ENCODE measurements at places on chromosomes 4 and X.
A peak's percentile ranks its signal among the peaks of the same experiment; 100 is the strongest.

GRCh38 chr4:83062739-83063138, 27.8 kb downstream of the COPS4 start:
- no peak for DNase-seq

DNA sequence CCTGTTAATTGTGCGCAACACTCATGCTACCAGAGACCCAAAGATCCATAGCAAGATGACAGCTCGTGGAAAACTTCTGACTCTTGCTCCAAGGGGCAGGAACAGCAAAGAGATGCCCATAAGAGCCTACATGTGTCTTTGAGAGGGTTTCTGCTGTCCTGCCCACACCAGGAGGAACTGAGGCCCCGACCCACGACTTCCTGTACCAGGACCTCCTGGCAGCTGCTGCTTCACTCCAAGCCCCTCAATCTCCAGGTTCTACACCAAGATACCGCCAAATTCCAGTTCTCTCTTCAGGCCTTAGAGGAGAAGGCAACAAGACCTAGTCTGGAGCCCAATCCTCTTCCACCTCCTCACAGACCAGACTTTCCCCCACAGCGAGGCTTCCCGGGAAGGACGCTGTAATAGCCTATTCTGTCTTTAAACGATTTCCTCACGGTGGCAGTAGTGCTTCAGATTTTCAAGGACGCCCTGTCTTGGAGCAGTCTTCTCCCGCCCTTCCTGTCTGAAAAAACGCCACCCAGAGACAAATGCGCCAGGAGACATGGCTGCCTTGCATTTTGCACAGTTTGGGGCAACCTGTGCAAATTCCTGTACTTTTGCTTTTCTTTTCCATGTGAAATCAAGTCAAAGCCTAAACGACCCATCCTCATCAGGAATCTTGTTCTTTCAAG, 230.2 kb upstream of the STK26 start:
- no peak for DNase-seq

GRCh38 chr4:120622601-120623000, 299.9 kb downstream of the PRDM5 start:
- no peak for DNase-seq

DNA sequence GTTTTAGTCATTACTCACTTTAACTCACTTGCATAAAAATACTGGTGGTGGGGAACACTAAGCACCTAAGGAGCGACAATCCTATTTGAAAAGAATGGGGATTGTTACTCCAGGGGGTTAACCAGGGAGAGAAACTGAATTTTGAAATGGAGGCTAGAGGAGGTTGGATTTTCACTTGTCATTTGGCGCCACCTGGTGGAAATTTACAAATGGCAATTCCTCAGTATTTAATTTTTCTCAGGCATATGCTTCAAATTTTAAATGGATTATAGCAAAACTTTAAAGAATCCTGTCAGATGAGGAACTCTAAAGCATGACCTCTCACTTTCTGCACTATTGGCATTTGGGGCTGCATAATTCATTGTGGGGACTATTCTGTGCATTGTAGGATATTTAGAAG, 2.7 kb upstream of the GEMIN8 start:
- DNase-seq, result peak; percentile 48

DNA sequence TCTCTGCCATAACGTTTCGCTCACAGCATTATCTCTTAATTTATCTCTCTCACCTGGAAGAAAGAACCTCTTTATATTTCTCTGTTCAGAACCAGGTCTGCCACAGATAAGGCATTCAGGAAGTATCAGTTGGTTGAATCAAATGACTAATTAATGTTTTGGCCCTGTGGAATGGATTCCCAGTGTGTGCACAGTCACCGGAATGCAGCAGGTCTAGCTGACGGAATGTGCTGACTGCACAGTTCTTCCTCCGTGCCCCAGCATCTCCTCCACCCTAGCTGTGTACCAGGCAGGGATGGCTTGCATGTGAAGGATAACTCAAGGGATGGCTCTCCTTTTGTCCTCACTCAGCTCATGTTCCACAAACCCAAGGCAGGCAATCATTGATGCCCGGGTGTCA, 141.8 kb upstream of the MSX1 start:
- DNase-seq, result no peak

- DNase-seq, result no peak
Observed at GRCh38 chrX:12770440-12770839, 20.8 kb upstream of the PRPS2 start.

GRCh38 chr4:41670530-41670929, 78.0 kb downstream of the PHOX2B start:
- DNase-seq, result no peak

DNA sequence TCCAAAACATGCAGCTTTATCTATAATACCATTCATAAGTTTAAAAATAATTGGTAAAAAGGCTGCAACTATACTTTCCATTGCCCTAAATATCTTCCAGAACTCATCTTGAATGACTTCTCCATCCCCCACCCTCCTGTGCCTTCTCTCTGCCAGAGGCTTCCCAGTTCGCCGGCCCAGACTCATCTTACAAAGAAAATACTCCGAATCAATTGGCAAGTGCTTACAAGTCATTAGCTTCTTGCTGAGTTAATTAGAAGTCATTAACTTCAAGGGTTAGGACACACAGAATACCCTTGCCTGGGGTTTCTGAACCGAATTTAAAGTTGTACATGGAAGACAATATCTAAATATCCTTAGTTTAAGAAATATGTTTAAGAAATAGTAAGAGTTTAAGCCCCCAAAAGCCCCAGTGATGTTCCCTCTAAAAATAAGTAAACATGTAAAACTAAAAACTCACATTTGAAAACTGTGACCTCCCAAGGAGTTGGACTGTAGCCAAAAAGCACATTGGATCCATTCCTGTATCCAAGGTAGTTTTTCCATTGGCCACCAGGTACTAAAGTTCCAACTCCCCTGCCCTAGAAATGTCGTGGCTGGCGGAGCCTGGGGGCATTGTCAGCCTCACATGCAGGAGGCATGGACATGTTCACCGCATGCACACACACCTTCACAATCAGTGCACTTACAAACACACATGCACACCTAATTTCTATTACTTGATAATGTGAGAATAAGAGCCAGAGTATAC, 535.2 kb upstream of the FAT1 start:
- no peak for DNase-seq

GRCh38 chr4:39529534-39529933, 2.3 kb upstream of the UGDH start:
- DNase-seq, result no peak

- no peak for DNase-seq
Observed at GRCh38 chr4:114282937-114283336, 303.5 kb upstream of the ARSJ start.

DNA sequence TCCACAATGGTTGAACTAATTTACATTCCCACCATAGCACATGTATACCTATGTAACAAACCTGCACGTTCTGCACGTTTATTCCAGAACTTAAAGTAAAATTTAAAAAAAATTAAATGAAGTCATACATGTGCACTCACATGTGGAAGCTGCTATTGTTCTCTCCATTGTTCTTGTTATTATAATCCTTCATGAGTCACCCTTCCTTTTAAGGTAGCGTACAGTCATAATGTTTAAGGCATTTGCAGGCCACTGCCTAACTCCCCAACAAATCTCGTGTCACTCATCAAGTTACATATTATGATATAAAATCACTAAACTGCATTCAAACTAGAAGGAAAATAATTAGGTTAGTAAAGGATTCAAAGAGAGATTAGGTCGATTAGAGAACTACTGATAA, 63.6 kb downstream of the SLC7A11 start:
- DNase-seq, result no peak

DNA sequence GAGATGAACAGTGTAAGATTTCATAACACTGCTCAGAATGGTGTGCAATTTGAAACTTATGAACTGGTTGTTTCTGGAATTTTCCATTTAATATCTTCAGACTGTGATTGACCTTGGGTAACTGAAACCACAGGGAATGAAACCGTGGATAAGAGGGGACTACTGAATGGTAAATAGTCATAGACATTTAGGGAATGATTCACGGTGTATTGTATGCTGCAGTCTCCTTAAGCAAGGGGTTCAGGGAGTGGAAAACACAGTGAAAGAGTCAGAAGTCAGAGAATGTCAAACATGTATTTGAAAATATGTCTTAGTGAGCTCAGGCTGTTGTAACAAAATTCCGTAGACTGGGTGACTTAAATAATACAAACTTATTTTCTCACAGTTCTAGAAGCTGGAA, 398.2 kb upstream of the DIPK2B start:
- DNase-seq, result no peak

- peak; percentile 55 for DNase-seq
Observed at GRCh38 chr4:108172231-108172752, 3.6 kb upstream of the LEF1 start.

GRCh38 chrX:70231666-70232065, 2.8 kb upstream of the AWAT1 start:
- no peak for DNase-seq

GRCh38 chrX:139811942-139812629, 104.1 kb upstream of the MCF2 start:
- no peak for DNase-seq

GRCh38 chr4:115781528-115782146, 668.2 kb upstream of the NDST4 start:
- DNase-seq, result no peak

DNA sequence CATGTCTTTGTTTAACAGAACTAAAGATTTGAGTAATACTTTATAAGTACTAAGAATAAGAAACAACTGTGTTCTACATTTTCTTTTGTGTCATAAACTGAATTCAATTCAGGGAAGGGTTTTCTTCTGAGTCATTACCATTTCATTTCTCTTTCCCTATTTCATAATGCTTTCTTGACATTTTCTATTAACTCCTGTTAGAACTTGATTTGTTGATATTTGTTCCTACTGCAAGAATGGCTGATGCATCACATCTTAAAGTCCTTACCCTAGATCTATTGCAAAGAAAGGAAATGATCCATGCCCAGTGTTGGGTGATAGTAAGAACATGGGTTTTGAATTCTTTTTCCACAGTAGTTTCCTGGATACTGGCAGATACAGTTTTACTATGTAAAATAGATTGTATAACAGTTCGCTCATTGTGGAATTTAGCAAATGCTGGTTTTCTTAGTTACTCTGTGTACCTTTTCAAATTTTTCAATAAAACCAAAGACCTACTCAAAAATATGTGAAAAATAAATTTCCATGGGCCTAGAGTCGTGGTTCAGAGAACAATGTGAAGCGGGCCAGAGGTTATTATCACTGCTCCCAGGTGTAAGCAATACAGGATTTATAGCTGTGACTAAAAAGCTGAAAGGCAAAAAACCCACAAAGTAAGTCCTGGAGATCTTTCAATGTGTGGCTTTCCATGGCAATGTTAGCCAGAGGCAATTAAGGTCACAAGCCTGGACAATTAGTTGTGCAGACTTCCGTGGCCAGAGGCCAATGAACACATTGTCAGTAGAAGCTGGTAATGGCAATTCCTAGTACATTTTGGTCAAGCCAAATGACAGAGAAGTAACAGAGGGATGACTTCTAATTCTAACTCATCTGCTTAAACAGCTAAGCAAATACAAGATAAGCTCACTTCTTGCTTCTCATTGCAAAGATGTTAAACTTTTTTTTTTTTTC, 127.3 kb upstream of the FAT4 start:
- DNase-seq, result no peak

- no peak for DNase-seq
Observed at GRCh38 chr4:2923141-2923551, 40.1 kb downstream of the NOP14 start.

DNA sequence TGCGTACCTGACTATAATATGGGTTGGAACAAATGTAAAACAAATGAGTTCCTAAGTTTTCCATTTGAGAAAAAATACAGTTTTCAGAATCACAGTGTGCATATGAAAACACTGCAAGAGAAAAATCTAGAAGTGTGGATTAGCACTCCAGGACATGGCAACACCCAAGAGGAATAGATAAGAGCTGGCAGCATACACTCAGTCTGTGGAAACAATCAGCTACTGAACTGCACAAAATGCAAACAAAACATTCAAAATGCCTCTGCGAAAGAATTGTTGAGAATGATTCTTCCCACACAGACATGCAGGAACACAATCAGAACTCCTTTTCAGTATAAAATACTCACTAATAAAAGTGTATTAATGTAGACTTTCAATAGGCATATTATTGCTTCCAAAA, 39.9 kb downstream of the ATP8A1 start:
- no peak for DNase-seq

DNA sequence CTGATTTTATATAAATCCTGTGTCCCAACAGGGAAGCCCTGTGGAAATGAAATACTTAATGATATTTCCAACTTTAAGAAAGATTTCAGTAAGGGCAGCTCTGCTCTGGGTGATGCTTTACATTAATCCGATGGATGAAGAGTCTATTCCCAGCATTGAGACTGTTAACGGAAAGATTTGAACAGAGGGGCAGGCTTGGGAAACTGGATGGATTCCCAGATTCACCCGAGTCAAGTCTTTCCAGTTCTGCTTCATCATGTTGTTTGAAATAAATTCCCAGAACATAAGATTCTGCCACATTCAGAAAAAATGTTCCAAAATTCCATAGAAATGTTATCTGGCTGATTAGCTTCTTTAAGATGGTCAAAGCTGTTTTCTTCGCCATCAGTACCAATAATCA, 246.0 kb downstream of the FBXW7 start:
- no peak for DNase-seq

GRCh38 chrX:2432298-2432863, 68.4 kb downstream of the DHRSX start:
- no peak for DNase-seq

- DNase-seq, result no peak
Observed at GRCh38 chr4:139265654-139266053, 14.4 kb downstream of the MGARP start.

- no peak for DNase-seq
Observed at GRCh38 chrX:12170755-12171154, 32.5 kb downstream of the FRMPD4 start.

GRCh38 chrX:38081909-38082308, 75.6 kb downstream of the SYTL5 start:
- no peak for DNase-seq

DNA sequence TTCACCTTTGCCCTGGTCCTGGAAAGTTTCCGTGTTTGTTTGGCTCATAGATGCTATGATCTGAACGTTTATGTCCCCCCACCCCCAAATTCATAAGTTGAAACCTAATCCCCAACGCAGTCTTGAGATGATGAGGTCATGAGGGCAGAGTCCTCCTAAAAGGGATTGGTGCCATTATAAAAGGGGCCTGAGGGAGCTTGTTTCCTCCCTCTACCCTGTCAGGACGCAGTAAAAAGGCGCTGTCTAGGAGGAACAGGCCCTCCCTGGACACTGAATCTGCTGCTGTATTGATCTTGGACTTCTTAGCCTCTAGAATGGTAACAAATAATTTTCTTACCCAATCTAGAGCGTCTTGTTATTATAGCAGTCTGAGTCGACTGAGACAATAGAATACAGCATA, 2190.6 kb upstream of the TENM3 start:
- no peak for DNase-seq

DNA sequence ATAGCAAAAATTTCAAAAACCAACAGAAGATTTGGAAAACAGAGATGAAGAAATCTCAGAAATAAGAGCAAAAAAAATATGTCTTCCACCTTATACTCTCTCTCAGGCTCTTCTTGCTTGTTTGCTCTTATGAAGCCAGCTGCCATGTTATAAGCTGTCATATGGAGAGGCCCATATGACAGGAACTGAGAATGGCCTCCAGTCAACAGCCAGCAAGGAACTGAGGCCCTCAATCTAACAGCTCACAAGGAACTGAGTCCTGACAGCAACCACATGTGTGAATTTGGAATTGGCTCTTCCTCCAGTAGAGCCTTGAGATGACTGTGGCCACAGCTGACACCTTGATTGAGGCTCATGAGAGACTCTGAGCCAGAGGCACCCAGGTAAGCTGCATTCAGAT, 51.3 kb upstream of the MAOA start:
- no peak for DNase-seq

- DNase-seq, result no peak
Observed at GRCh38 chr4:118905566-118905965, 16.9 kb downstream of the SYNPO2 start.

Measured in stimulated activated naive CD8-positive, alpha-beta T cell treated with anti-CD3 and anti-CD28 coated beads, Interleukin-15, Interleukin-2, amounts not matched to agents 100 U/mL and 50 U/mL, for 24 hours (primary cell).